NCI-H1105 treated with DMSO at 0.1 percent for 48 hours (cell line): ENCODE measurements at places on chromosomes 3 and 15.

GRCh38 chr15:66751579-66751978 is 49.5 kb downstream of the SMAD6 start:
- peak; percentile 26 for DNase-seq

DNA sequence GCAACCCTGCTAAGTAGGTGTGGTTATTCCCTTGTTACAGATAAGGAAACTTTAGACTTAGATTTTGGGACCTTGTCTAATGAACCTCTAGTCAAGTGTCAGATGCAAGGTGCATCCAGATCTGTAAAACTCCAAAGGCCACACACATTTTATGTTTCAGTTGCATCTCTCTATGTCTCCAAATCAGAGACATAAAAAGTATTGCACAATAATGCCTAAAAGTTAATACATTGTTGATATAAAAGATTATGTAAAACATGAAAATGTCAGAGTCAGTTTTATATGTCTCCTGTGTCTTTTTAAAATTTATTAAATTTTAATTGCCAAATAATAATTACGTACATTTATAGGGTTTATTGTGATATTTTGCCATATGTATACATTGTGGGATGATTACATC is 408.5 kb downstream of the NTRK3 start:
- no peak for DNase-seq

DNA sequence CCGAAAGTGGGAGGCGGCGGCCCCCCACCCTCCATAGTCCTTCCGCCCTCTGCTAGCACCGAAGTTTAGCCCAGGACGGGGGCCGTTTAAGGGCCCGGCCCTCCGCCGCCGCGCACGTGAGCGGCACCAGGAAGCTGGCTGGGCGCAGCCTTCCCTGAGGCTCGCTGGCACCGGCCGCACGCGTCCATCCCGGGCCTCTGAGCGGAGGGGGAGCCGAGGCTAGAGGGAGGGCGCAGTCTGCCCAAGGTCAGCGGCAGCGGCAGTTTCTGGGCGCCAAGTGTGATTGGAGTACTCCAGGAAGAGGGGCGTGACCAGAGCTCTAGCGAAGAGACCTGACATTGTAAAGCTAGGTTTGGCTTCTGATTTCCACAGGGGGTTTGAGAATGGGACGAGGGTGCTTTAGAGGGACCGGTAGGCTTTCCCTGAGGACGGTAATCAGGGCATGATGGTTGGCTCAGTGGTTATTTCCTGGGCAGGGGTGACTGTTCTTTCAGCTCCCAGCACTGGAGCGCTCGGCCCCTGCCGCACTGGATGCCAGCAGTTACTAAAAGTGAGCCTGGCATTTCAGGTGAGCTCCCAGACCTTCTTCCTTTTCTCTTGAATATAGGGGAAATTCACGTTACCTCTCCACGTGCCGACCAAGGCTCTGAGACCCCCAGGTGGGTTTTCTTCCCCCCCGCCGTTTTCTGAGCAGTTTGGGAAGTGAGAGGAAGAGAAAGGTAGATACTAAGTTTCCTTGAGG is 853 bp downstream of the TEX264 start:
- peak; percentile 44 for DNase-seq

DNA sequence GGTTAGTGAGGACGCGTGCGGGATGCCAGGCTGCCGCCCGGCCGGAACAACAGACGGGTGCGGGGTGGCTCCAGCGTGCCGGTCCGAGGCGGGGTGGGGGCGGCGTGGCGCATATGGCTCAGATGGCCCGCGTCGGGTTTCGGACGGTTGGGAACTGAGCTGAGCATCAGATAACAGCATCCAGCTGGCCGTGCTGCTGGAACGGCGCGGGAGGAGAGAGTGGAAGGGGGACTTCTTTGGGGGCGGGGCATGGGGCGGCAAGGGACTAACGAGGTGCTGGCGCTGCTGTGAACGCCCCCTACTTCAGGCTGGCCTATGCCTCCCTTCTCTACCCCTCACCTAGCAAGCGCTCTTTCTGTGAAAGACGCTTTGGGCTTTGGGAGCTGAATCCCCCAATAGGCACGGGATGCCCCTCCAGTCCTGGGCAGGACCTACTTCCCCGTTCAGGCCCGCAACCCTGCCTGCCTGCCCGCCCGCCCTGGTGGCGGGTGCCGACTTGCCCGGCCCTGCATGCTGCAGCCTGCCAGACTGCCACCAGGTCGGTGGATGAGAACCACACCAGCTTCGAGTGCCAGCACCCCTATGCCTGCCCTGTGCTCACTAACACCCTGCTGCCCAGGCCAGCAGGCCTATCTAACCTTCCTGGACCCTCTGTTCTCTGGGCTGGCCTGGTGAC is 542 bp downstream of the INKA1 start:
- peak; percentile 56 for DNase-seq

DNA sequence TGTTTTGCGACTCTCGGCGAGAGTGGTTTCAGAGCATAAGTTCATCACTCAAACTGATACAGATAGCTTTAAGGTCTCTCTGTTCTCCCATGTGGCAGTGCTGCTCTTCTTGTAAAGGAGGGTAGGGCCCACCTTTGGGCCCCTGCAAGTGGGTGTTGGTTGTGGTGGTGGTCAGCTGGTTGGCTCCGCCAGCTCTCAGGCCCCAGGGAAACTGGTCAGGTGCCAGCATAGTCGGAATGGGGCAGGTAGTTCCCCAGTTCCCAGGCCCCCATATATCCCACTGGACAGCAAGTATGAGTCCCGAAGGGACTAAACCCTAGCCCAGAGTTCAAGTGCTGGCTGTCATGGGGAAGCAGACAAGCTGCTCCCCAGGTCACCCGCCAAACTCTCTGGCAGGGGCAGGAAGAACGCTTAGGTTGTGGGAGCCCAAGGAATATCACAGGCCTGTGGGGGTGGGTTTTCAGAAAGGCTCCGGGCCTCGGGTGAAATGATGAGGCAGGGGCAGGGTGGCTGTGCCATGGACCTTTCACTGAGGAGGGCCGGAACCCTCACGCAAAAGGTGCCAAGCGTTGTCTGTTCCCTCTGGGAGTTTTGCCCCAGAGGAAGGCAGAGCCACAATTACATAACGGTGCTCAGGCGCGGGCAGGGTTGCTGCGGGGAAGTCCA is 185.1 kb downstream of the EFHB start:
- no peak for DNase-seq

- no peak for DNase-seq
Observed at GRCh38 chr15:78212546-78213424, 21.6 kb downstream of the ACSBG1 start.

- DNase-seq: no peak
Observed at GRCh38 chr3:153973722-153974265, 147.4 kb upstream of the ARHGEF26 start.

- no peak for DNase-seq
Observed at GRCh38 chr15:64667736-64668161, 107.6 kb downstream of the RBPMS2 start.

GRCh38 chr15:31214864-31215489 is 111.7 kb upstream of the KLF13 start:
- no peak for DNase-seq

- no peak for DNase-seq
Observed at GRCh38 chr3:16060358-16060852, 114.1 kb upstream of the GALNT15 start.
